Motor neuron (in vitro differentiated cells): ENCODE measurements at places on chromosomes 4 and X. TPM values are rescaled to one million over a fixed set of nuclear protein-coding genes. Genes with fewer than 3 reads are reported as not detected.

TRIM75 gene
- total RNA-seq = 0.18 and 0.26 TPM in 2 replicates

DNA sequence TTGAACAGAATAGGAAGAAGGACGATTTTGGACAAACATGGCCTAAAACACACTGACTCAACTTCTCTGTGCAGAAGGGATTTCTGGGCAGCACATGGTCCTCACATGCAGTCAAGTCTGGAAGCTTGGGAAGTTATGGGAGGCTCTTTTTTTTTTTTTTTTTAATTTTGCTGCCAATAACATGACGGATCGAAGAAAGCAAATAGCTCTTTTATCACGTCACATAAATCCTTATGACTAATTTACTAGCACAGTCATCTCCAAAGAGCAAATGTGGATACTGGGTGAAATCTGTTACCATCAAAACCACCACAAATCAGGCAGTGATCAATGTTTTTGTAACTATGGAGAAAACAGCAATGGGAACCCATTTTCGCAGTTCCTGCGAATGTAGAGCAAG is 193.3 kb upstream of the FAM9B start:
- no peak for ATAC-seq

- ATAC-seq = peak; percentile 84
Measured at GRCh38 chr4:4457803-4458553, 71.1 kb downstream of the NSG1 start.

DNA sequence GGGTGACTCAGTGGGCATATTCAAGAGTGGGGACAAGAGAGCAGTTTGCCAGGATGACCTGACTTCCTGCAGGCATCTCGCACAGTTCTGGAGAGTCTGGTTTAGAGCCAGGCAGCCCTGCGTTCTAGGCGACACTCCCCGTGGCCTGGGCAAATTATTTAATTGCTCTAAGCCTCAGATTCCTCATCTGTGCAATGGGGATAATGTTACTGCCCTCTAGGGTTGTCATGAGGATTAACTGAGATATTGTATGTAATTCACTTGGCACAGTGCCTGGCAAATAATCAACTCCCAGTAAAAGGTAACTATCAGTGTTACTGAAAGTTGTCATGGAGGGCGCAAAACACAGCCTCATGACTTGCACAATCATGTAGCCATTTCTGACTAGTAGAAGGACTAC is 48.8 kb upstream of the PITX2 start:
- ATAC-seq = no peak

DNA sequence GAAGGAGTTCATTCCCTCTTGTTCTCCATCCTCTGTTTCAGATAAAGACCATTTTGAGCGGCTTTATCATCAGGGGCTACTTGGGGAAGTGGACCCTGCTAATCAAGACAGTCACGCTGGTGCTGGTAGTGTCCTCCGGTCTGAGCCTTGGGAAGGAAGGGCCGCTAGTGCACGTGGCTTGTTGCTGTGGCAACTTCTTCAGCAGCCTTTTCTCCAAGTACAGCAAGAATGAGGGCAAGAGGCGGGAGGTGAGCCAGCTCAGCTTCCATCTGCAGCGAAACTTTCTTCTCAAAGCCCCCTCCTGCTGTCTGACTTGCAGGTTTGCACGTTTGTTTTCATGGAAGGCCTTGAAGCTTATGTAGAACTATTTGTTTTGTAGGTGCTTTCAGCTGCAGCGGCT is 49.5 kb downstream of the CLCN4 start:
- peak; percentile 40 for ATAC-seq

CABS1 gene
- 0.13 and 0.14 TPM in 2 replicates for total RNA-seq

- ATAC-seq = no peak
Measured at GRCh38 chrX:98432413-98432812, 1548.7 kb downstream of the RPA4 start.

DNA sequence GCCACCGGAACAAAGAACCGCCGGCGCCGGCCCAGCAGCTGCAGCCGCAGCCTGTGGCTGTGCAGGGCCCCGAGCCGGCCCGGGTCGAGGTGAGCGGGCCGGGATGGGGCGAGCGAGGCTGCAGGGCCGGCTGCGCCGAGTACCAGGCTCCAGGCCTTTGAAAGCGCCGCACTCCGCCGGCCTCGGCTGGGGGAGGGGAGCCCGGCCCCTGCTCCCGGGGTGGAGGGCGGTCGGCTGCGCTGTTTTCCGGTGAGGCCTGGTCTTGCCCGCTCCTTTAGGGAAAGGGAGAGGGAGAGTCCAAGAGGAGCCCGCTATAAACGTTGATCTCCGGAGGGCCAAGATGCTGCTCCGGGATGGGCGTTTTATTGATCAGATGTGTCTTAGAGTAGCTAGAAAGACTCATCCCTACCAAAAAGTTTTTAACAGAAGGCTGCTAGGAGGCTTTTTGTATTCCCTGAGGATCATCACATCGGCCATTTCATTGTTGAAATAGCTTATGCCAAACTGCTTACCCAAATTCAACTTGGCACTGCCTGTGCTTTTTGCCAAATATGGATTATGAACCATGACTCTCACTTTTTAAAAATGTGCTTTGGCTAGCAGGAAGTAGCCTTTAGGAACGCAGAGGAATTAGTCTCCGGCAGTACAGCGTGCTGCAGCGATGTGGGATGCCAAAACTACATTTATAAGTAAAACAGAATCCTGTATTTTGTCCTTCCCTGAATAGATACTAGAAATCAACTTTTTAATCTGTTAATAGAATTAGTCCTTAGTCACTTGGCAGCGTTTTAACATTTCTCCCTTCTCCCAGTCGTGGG is 760 bp downstream of the TMEM165 start:
- peak; percentile 39 for ATAC-seq

GPRIN3 gene
- 4.3 and 6.2 TPM in 2 replicates for total RNA-seq

BMP15 gene
- total RNA-seq = 0.29 TPM in 1 of 2 replicates, not detected in the other

- ATAC-seq = no peak
Measured at GRCh38 chr4:99753931-99754330, 62.7 kb upstream of the DAPP1 start.

GRCh38 chr4:4408132-4408523 is 21.2 kb downstream of the NSG1 start:
- ATAC-seq = peak; percentile 16

ARHGEF38 gene
- 0.05 and 0.69 TPM in 2 replicates for total RNA-seq

DNA sequence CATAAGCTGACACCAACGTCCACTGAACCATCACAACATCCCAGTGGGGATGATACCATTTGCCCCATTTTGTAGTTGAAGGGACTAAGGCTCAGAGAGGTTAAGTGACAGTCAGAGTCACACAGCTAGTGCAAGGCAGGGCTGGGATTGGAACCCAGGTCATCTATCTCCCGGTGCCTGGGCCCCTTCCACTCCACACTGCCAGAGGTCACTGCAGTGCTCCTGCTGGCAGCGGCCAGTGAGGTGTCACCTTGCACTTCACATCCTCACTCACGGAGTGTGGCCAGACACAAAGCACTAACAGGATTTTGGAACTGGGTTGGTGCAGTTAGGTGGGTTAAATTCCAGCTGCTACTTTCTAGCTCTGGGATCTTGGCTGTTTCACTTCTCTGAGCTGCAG is 118.7 kb downstream of the ENPP6 start:
- ATAC-seq = no peak

DNA sequence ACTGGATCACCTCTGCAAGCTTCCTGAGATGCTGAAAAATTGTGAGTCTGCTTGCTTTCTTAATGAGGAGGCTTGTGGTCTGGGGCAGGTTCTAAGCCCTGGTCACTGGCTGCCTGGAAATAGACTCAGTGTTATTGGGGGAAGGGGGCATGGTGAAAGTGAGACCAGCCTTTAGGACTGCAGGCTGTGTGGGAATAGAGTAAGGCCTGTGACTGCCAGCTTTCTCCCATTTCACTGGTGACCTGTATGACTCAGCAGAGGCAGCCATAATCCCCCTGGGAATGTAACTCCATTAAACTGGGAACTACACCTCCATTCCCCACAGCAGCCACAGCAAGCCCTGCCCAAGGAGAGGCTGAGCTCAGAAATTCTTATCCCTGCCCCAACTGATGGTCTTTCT is 55.9 kb upstream of the IL15 start:
- no peak for ATAC-seq

DNA sequence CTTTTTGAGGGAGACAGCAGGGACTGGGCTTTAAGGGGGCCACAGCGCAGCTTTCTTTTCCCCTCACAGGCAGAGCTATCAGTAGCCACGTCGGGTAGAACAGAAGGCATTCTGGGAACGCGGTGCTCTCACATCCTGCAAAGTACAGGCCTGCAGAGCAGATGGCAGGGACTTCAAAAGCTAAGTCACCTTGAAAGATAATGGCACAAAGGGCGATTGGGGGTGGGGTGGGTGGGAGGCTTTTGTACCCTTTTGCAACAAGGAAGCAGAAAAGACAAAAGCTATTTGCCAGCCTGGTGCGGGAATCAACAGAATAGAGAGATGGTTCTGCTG is 93.9 kb downstream of the PHKA2 start:
- no peak for ATAC-seq

DNA sequence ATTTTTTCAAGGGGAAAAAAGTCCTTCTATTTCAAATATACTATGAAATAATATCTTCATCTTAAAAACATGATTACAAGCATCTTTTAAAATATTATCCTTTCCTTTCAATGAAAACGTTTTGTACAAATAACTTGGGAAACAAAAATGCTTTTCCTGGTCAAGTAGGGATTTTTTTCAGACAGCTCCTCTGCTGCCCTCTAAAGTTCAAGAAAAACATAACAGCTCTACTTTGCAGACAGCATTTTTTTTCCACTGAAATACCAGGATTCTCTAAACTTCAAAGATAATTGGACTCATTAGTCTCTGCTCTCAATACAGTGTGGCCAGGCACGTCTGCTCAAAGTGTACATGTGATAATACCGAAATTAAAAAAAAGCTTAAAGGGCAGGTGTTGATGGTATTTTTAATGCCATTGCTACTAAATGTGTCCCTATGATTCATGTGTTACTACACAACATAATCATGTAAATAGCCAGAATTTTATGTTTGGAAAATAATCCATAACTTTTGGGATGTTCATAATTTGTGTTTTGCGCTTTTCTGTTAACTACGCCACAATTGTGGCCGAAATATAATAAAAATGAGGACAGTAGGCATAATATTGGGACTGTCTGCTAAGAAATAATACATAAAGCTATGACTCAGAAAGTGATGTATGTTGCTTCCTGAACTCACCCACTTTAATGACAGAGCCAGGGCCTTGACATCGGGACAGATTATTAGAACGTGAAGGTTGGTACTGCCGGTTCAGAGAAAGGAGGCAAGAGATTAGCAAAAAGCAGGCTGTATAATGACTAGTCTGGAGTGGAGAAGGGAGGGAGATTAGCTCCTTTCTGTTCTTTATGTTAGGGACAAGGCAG is 478.9 kb downstream of the KCNIP4 start:
- peak; percentile 70 for ATAC-seq

DNA sequence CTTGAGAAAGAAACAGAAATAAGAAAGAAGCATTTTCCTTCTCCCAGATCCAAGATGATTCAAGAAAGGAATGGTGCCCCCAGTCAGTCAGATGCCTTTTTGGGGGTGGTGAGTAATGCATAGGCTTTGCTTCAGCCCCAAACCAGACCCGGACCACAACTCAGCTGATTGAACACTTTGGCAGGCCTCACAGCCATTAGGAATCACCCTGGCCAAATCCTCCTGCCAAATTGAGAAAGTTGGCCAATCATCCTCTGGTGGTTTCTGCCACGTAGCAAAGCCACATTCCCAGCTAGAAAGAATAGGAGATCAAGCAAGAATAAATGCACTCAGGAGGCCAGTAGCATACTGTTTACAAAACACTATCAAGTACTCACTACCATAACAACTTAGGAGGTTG is 33.7 kb downstream of the FRMD7 start:
- no peak for ATAC-seq

DNA sequence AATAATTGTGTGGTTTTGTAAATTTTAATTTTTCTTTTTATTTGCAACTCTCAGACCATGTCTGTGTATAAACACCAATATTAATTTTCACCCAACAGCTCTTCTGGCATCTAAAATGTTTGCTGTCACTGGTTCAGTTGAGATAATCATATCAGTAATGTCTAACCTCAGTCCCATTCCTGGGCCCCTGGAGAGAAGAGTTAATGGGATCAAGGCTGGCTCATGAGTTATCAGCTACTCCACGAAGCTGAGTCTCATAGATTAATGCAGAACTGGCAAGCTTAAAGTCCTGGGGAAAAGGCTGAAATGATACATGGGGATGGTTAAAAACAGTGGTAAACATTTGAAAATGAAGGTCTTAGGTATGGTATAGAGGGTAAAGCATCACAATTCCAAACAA is 28.4 kb upstream of the TSPAN5 start:
- ATAC-seq = no peak

DNA sequence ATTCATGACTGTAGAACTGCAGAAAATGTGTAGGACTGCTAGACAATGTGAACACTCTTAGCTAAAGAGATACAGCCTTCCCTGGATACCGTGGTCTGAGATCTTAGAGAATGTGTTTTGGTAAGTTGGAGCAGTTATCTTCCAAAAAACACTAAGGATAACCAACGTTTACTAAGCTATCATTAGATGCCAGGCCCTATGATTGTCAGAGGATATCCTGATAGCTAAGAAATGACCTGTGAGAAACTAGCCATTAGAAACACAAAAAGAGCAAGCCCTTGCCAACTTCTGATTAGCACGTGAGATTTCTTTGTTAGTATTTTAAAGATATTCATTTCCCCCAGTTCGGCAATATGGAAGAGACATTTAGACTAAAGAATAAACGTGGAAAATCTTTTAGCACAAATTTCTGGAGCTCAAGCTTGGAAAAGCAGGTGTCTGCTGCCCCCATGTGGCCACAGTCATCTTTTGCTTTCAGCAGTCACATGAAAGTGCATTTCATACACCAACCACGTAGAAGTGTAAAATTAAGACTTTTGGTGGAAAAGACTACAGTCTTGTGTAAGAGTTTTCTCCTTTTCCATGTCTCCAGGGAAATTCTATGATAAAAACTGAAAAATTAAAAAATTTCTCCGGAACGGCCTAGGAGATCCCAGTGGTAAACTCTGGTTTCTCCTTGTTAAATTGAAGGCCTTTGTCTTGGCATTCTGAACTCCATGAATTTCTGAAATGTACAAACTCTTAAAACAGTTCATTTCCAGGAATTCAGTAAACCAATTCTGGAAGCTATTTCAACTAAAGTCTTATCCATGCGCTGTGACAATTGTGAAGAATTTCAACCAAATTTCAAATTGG is 136.4 kb downstream of the ZNF674 start:
- no peak for ATAC-seq

DNA sequence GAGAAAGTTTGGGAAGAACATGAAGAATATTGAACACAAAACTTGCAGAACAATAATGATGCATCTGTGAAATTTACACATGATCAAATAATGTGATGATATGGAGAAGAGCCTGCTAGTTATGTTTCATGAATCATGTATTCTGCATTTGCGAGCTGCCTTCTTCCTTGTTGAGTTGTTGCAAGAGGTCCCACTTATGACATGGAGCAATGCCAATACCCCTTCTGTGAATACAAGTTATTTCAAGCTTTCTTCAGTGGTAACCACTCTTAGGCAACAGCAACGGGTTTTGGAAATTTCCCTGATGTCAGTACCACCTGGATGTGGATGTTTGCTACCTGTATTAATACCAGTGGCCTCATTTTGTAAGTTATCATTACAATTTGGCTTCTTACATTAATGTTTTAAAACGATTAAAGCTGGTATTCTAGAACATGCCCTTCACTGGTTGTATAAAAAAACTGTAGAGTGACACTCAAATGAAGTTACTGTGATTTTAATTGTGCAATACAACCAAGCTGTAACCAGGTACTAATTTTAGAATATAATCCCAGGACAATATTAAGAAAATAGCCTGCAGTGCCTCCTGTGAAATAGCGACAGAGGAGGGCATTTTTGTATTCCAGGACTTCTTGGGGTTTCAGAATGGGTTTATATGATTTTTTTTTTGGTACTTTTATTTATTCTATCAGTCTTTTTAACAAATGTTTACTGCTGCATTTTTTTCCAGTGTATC is 25.3 kb downstream of the IQCM start:
- ATAC-seq = no peak

- no peak for ATAC-seq
Measured at GRCh38 chr4:174365018-174365587, 81.4 kb downstream of the CEP44 start.
